GM12878 (cell line): ENCODE measurements at places on chromosomes 1 and 21. TPM values are rescaled to one million over a fixed set of nuclear protein-coding genes. Genes with fewer than 3 reads are reported as not detected.
A peak's percentile ranks its signal among the peaks of the same experiment; 100 is the strongest.

GRCh38 chr21:39093526-39093925 is 89.7 kb downstream of the PSMG1 start:
- H3K36me3 ChIP-seq: no peaks in the 10 kb centered on the region
- no peak overlapping the region for H3K4me3 ChIP-seq
- H3K4me1 ChIP-seq: no peaks in the 10 kb centered on the region

DNA sequence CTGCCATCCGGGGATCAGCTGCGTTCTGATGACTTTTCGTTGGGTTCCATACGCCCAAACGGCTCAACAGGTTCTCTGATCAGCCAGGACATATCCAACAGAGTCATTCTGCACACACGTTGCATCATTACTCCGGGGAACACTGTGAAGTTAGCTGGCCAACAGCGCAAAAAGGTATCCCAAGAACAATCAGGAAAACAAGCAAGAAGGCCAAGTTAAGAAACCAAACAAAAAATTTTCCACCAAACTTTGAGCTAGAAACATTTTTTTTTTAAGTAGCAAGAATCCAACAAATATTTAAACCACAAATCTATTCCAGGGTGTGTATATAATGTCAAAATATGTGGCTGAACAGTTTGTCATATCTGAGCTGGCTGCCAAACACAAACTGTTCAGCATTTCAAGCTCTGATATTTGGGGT is 29.2 kb downstream of the NID1 start:
- no peaks in the 10 kb centered on the region for H3K27me3 ChIP-seq
- H3K4me3 ChIP-seq: no peak overlapping the region
- DNase-seq: no peak
- no peak overlapping the region for H3K27ac ChIP-seq

- DNase-seq: no peak
- no peaks in the 10 kb centered on the region for H3K4me1 ChIP-seq
- H3K4me3 ChIP-seq: no peak overlapping the region
- no peak overlapping the region for H3K27ac ChIP-seq
- H3K36me3 ChIP-seq: no peaks in the 10 kb centered on the region
Observed at GRCh38 chr1:165574295-165574694, 30.5 kb downstream of the LRRC52 start.

- no peak for DNase-seq
- H3K4me3 ChIP-seq: no peak overlapping the region
Observed at GRCh38 chr1:203663294-203663693, 36.7 kb downstream of the ATP2B4 start.

DNA sequence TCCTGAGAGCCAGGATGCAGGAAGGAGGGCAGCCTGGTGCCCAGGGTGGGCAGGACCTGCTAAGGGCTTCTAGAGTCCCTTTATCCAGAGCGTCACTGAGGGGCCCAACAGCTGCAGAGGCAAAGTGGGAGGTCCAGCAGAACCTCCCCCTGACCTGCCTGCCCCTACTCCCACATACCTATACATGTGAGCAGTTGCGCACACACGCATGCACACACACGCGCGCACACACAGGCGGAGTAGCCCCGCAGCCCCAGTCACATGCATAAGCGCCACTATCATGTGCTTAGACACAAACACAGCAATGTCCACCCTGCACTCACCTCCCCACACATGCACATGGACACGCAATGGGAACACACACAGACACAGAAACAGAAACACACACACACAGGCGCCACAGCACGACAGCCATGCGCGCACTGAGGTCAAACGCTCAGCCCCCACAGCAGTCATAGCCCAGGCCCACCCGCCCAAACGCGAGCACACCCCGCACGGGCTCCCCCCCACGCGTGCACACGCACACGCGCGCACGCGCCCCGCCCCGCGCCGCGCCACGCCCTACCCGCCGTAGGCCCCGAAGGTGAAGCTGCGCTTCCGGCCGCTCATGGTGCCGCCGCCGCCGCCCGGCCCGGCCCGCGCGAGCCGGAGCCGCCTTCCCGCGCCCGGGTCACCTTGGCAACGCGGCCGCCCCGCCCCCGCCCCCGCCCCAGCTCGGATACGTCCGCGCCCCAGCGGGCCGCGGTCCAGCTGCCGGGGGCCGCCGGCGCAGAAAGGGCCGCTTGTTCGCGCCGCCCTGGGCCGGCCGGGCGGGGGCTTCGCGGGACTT is 17.7 kb downstream of the RAP1GAP start:
- no peaks in the 10 kb centered on the region for H3K36me3 ChIP-seq
- no peak for DNase-seq
- H3K27me3 ChIP-seq: peaks cover 6% of the 10 kb centered on the region
- peak overlapping the region; percentile 32; the same call in 1 of the 2 replicates for H3K4me3 ChIP-seq
- H3K4me1 ChIP-seq: 0 out of 2 replicates have a peak, but pooled peaks cover 3% of the 10 kb centered on the region

EXO1 gene
- polyA plus RNA-seq: 43.0 and 43.4 TPM in 2 replicates

PTPN7 gene
- 117 and 125 TPM in 2 replicates for polyA plus RNA-seq

DNA sequence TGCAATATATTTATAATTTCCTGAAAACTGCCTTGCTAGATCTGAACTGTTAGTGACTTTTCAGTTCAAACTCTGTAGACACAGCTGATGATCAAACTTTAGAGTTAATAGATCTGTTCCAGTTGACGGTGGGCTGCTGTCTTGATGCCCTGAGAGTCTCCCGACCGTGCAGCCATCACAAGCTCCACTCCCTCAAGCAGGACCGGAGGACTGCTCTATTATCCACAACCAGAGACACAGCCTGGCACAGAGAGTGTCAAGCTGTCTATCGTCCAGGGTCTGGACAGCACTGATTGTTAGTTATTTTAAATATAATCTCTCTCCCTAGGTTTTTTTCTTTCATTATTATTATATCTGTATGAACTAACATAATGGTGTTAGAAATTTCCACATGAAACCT is 8.0 kb downstream of the CHODL start:
- no peaks in the 10 kb centered on the region for H3K36me3 ChIP-seq
- H3K27me3 ChIP-seq: no peaks in the 10 kb centered on the region
- no peaks in the 10 kb centered on the region for H3K4me1 ChIP-seq
- H3K4me3 ChIP-seq: no peak overlapping the region
- no peak overlapping the region for H3K27ac ChIP-seq

MYOG gene
- polyA plus RNA-seq: not detected in 2 replicates

DNA sequence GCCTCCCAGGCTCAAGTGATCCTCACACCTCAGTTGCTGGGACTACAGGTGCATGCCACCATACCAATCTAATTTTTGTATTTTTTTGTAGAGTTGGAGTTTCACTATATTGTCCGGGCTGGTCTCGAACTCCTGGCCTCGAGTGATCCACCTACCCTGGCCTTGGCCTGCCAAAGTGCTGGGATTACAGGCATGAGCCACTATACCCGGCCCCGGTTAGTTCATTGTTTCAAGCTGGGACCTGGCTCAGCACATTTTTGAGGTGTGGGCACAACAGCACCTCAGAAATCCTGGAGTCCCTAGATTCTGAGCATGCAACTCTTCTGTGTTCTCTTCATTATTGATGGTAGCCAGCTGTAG is 21.3 kb downstream of the SH2D2A start:
- H3K4me3 ChIP-seq: no peak overlapping the region
- H3K4me1 ChIP-seq: peaks cover 17% of the 10 kb centered on the region
- H3K27me3 ChIP-seq: no peaks in the 10 kb centered on the region
- no peak for DNase-seq

DNA sequence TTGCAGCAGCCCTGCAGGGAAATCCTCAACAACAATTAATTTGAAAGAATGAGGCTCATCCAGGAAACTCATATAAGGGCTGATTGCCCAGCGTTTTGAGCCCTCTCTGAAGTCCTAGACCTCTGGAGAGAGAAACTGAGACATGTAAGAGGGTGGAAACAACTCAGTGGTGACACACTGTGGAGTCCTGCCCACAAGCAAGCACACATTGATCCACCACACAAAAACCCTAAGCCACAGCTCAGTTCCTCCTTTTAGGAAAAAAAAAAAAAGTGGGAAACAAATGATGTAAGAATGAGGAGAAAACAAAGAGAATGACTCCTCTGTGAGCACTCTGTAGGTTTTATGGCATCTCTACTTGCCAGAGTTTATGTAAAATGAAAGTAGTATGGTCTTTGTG is 22.9 kb upstream of the PLA2G5 start:
- H3K36me3 ChIP-seq: no peaks in the 10 kb centered on the region
- DNase-seq: no peak
- H3K4me3 ChIP-seq: no peak overlapping the region
- H3K27me3 ChIP-seq: no peaks in the 10 kb centered on the region; the same call in none of the 2 replicates
- no peaks in the 10 kb centered on the region for H3K4me1 ChIP-seq

AMIGO1 gene
- polyA plus RNA-seq: 0.09 and 0.26 TPM in 2 replicates

PSRC1 gene
- polyA plus RNA-seq: 10.1 and 10.8 TPM in 2 replicates

DNA sequence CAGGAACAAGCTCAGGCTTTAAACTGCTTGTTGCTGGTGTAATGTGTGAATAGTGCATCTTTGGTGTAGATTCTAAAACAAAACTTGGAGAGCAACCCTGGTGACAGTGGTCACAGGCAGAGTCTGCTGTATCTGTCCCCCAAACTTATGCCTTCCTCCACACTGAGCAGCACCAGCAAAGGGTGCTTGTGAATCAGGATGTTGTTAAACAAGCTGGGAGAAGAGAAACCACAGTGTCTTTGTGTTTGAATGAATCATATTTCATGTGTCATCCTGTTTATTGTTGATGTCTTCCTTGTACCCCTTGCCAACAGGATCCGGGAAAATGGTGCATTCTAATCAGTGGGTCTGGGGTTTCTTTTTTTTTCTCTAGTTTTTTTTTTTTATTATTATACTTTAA is 91.9 kb upstream of the COG2 start:
- H3K4me3 ChIP-seq: no peak overlapping the region
- H3K27me3 ChIP-seq: no peaks in the 10 kb centered on the region; the same call in 1 of the 2 replicates
- H3K4me1 ChIP-seq: no peaks in the 10 kb centered on the region
- no peak for DNase-seq
- H3K36me3 ChIP-seq: no peaks in the 10 kb centered on the region

DNA sequence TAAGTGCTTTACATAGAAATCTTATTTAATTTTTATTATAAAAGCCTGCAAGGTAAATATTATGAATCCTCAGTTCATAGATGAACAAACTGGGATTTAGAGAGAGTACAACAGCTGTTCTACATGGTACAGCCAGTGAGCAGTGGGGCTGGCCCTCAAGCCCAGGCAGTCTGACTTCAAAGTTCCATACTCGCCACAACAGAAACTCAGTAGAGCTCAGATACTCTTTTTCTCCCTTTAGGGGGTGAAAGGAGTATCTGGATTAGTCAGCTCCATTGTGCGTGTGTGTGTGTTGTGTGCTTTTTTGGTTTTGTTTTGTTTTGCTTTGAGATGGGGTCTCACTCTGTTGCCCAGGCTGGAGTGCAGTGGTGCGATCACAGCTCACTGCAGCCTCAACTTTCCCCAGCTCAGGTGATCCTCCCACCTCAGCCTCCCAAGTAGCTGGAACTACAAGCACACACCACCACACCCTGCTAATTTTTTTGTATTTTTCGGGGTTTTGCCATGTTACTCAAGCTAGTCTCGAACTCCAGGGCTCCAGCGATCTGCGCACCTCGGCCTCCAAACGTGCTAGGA is 378.5 kb downstream of the SMYD3 start:
- H3K27ac ChIP-seq: no peak overlapping the region
- H3K36me3 ChIP-seq: no peaks in the 10 kb centered on the region
- DNase-seq: no peak
- H3K4me1 ChIP-seq: no peaks in the 10 kb centered on the region; the same call in 1 of the 2 replicates
- H3K27me3 ChIP-seq: no peaks in the 10 kb centered on the region
- no peak overlapping the region for H3K4me3 ChIP-seq

DNA sequence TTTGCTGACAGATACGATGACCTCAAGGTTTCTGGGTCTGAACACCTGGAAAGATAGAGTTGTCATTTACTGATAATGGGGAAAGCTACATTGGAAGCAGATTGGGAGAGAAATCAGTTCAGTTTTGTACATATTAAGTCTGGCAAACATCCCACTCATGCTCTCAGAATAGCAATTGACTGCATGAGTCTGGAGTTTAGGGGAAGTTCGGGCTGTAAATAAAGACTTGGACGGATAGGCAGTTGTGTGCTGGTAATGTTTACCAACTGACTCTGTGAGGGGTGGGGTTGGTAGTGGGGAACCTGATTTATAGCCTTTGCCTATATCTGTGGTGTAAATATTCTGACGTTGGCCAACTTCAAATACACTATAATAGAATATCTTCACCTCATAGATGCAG is 4.0 kb downstream of the H6PD start:
- H3K36me3 ChIP-seq: no peaks in the 10 kb centered on the region
- peaks cover 18% of the 10 kb centered on the region for H3K4me1 ChIP-seq
- no peak overlapping the region for H3K4me3 ChIP-seq
- H3K27me3 ChIP-seq: no peaks in the 10 kb centered on the region
- DNase-seq: no peak

DNA sequence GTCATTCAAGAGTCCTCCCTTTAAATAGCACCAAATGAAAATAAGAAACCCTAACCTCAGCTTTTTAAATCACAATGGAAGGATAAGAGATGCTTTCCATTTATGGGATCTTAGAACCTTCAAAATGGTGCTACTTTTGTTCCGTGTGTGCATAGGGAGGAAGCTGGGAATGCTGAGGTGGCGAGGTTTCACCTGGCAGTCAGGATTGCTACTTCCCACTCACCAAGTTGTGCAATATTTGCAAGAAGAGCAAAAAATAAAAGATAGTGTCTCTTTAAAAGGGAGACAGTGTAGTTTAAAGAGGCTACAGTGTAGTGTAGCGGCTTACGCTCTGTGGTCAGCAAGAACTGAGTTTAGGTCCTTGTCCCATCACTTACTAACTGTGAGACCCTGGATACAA is 392.4 kb upstream of the ST6GALNAC5 start:
- no peaks in the 10 kb centered on the region for H3K4me1 ChIP-seq
- H3K36me3 ChIP-seq: no peaks in the 10 kb centered on the region
- no peak overlapping the region for H3K27ac ChIP-seq

CELA2B gene
- polyA plus RNA-seq: not detected in 2 replicates

- H3K4me3 ChIP-seq: no peak overlapping the region; the same call in 1 of the 2 replicates
- H3K27ac ChIP-seq: peak overlapping the region; percentile 77
- no peaks in the 10 kb centered on the region for H3K27me3 ChIP-seq
- DNase-seq: peak; percentile 74
- no peaks in the 10 kb centered on the region for H3K36me3 ChIP-seq
Observed at GRCh38 chr1:23600283-23600682, 41.0 kb upstream of the ID3 start.

CYP4A22 gene
- not detected in 2 replicates for polyA plus RNA-seq

LCE1D gene
- not detected in 2 replicates for polyA plus RNA-seq

KRTAP13-2 gene
- polyA plus RNA-seq: not detected in 2 replicates

DNA sequence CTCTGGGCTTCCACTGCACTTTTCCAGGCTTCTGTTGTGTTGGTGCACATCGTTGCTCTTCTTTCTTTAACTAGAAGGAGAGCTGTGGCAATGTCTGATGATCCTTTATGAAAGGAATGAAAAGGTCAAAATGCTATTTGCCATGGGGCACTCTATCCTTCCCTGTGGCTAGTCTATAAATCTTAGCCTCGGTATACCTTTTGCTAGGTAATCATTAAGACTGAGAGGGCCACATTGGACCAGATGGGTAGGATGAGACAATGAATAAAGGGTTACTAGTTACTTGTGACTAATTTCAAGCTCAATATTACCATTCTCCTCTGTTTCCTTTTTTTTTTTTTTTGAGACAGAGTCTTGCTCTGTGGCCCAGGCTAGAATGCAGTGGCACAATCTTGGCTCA is 89.4 kb upstream of the C1orf87 start:
- no peaks in the 10 kb centered on the region; the same call in 1 of the 2 replicates for H3K27me3 ChIP-seq
- DNase-seq: no peak
- H3K36me3 ChIP-seq: no peaks in the 10 kb centered on the region

GRCh38 chr1:219782929-219783328 is 145.4 kb downstream of the SLC30A10 start:
- H3K4me1 ChIP-seq: no peaks in the 10 kb centered on the region
- H3K36me3 ChIP-seq: no peaks in the 10 kb centered on the region
- no peak overlapping the region for H3K4me3 ChIP-seq
- H3K27me3 ChIP-seq: no peaks in the 10 kb centered on the region
- H3K27ac ChIP-seq: no peak overlapping the region
- DNase-seq: no peak

- no peaks in the 10 kb centered on the region for H3K36me3 ChIP-seq
- H3K4me3 ChIP-seq: no peak overlapping the region
- H3K27me3 ChIP-seq: no peaks in the 10 kb centered on the region; the same call in 1 of the 2 replicates
- H3K4me1 ChIP-seq: no peaks in the 10 kb centered on the region
- DNase-seq: no peak
- H3K27ac ChIP-seq: no peak overlapping the region
Observed at GRCh38 chr1:30875197-30875596, 33.4 kb downstream of the SDC3 start.

SLC45A3 gene
- polyA plus RNA-seq: 1.2 and 1.5 TPM in 2 replicates
